ENCODE measurements at places on chromosomes 2 and 18.

GRCh38 chr2:36420569-36421181 lies 65.1 kb downstream of the CRIM1 start:
- DNase-seq = no peak

DNA sequence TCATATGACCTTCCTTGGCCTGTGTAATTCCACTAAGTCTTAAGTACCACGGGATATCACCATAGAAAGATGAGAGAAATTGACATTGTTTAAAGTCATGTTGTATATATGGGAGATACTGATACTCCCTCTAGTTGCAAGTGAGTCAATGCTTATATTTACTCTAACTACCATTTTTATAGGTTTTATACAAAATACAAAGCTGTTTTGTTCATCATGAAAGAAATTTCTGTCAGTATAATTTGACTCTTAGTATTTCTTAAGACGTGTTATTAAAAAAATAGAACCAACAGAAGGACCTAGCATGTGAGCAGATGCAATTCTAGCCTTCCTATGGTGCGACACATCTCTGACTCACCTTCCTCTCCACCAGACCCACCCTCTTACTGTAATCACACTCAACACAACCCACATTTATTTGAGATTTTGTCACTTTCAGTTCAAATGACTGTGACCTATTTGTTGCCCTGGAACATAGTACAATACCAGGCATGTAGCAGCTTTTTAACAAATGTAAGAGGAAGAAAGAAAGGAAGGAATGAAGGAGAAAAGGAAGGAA lies 453.1 kb downstream of the CMPK2 start:
- no peak for DNase-seq

DNA sequence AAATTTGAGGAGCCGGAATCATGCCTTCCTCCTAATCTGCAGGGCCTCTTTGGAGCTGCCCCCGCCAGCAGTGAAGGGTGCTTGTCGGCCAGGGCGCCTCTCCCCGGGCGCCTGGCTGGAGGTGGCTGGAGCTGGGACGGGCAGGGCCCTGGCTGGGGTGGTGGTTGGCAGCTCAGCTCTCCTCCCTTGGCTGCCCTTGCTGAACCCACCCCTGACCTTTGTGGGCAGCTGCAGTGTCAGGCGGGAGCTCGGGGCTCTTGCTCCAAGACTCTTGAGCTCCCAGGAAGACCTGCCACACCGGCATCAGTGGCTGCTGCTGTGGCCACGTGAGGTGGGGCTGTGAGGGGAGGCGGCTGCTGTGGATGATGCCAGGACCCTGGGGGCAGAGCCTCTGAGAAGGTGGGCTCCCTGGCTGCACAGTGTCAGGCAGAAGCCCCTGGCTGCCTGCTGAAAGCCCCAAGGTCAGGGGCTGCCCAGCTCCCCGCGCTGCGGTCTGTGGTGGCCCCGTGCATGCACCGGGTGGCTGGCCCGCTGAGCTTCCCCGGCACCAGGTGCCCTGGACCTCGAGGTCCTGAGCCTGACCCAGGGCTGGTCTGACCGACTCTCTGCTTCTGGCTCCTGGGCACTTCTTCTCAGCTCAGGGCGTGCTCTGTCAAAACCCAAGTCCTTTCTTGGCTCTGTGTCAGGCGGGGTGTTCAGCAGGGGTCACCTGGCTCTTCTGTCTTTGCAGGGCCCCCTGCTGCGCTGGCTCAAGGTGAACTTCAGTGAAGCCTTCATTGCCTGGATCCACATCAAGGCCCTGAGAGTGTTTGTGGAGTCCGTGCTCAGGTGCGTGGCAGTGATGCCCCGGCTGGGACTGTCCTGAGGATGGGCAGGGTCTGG lies 34.5 kb downstream of the PDIA6 start:
- no peak for DNase-seq

- no peak for DNase-seq
Measured at GRCh38 chr2:157696036-157696435, 67.4 kb upstream of the ACVR1C start.

DNA sequence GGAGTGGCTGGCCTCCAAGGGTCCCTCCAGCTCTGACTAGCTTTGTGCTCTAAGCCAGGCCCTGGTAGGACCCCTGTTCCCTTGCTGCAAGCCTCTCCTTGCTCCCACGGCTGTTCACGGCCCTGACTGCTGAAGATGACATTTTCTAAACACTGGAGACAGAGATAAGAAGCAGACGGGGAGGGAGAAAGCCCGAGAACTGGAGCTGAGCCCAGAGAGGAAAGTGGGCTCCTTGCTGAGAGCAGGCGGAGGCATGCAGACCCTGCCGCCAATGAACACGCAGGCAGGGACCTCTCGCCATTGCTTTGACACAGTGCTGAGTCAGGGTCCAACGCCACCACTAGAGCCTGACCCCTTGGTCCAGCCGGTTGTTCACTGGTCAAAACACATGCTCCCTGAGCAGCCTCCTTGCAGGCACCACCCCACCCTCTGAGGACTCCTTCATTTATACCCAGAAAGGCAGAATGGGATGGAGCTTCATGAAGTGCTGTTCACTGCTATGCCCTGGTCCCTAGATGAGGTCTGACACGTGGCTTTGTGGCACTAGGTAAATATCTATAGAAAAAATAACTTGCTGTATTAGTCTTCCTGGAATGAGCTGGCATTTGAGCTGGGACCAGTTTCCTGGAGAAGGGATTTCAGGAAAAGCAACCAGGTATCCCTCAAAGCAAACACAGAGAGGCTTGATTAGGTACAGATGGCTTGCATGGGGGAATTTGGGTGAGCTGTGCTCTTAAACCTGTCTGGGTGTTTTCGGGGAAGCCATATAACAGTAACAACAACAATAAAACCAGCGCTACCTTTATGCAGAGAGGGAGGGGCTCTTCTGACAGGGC lies 65.7 kb downstream of the MCFD2 start:
- DNase-seq = no peak

- DNase-seq = no peak
Measured at GRCh38 chr2:7594211-7594610, 677.0 kb downstream of the RNF144A start.

DNA sequence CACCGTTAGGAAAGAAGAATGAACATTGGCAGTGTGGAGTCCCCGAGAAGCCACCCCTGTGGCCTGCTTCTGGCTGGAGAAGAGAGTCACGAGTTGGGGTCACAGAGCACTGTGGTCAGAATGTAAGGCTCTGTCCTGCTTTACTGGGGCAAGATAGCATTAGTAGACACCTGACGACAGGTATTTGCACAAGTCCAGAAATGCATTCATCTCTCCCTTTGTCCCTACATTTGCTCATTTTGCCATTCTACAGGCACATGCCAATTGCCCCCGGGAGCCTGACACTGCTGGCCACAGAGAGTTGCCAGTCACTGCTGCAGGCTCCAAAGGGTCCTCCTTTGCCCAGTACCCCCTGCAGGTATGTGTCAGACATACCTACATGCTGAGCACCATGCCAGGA lies 133.3 kb downstream of the SMAD2 start:
- DNase-seq = no peak

DNA sequence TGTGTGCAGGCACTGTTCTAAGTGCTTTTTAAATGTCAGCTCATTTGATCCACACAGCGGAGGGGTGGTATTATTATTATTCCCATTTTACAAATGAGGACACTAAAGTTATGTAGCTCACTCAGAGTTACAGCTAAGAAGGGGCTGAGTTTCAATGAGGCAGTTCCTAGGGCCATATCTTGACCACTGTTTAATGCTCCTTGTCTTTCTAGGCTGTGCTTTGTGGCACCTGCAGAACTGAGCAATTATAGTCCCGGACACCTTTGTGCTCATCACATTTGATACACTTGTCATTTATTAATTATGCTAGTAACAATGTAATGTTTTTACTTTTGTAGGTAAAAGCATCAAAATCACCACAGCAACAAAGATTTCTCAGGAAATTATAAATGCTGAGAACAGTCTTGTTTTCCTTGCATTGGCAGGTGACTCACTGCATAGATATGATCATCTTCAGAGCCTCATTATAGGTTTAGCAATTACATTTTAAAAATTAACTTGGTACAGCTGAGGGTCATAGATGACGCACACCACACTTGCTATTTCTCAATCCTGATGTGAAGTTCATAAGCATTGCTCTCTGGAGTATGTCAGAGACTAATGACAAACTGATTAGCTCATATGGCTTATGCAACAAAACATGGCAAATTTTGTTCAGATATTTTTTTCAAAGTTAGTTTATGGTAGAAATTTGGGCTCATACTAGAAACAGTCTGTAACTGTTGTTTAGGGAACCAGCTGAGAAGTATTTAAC lies 366.8 kb downstream of the TGIF1 start:
- DNase-seq = no peak

GRCh38 chr2:111199840-111200239 lies 79.1 kb downstream of the BCL2L11 start:
- DNase-seq = no peak

GRCh38 chr18:47604021-47604420 lies 326.4 kb downstream of the SMAD2 start:
- DNase-seq = no peak

DNA sequence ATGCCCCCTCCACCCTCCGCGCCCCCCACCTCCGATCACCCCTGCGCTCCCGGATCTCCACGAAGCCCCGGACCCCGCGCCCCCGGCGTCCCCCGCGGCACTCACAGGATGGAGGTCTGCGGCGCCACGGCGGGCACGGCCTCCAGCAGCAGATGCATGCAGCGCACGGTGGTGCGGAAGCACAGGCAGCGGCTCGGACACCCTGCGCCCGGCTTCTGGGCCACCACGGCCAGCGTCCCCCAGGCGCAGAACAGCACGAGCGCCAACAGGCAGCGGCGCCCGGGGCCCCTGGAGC lies 217 bp downstream of the PXDN start:
- no peak for DNase-seq

- DNase-seq = no peak
Measured at GRCh38 chr2:226227341-226227740, 572.3 kb downstream of the IRS1 start.

DNA sequence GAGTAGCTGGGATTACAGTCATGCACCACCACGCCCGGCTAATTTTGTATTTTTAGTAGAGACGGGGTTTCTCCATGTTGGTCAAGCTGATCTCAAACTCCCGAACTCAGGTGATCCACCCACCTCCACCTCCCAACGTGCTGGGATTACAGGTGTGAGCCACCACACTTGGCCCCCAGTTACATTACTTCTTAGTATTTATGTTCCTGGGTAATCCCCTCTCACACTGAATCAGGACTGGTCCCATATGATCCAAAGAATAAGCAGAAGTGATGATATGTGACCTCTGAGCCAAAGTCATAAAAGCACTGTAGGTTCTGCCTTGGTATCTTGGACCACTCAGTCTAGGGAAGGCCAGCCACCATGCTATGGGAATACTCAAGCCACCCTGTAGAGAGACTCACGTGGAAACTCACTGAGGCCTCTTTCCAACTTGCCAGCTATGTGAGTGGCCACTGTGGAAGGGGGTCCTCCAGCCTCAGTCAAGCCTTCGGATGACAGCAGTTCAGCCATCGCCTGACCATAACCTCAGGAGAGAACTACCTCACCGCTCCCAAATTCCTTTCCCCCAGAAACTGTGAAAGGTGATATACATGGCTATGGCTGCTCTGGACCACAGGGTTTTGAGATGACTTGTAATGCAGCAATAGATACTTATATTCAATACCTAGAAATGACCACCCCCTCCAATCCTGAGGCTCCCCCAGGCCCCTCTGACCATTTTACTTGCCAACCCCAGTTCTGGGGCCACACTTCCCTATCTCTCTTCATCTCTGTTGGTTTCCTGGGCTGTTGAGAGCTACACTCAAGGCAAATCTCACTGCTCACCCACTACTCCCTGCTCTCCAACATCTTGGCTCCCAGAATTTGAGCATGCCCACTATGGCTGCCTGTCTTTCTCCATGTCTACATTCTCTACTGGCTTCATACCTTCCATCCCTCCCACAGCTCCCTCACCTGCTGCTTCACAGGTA lies 80.5 kb downstream of the DDX1 start:
- no peak for DNase-seq

GRCh38 chr2:136468799-136469369 lies 296.5 kb upstream of the THSD7B start:
- no peak for DNase-seq

Data from stimulated activated CD4-positive, alpha-beta T cell treated with anti-CD3 and anti-CD28 coated beads, Interleukin-2, amount 100 ng/mL, for 4 hours (primary cell).